ENCODE measurements at places on chromosomes 2 and 18.

GRCh38 chr2:20067992-20068584, 16.7 kb upstream of the LAPTM4A start:
- DNase-seq = no peak

- DNase-seq = no peak
These were observed 28.5 kb downstream of the MAL start for GRCh38 chr2:95054016-95054415.

DNA sequence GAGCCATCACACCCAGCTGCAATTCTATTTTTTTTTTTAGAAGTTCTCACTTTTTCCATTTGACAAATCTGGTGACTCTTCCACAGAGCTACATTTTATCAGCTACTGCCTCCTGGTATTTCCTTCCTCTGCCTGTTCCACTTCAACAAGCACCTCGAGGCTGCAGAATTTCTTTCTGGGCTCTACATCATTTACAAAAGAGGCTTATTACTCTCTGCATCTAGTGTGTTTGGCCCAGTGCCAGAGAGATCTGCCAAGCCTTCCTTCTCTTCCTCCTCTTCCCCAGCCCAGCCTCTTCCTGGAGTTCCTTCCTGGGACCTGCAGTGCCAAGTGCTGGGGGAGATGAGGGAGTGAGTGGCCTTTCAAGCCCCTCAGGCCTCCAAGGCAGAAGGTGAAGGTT, 119.6 kb upstream of the ITGA6 start:
- no peak for DNase-seq

DNA sequence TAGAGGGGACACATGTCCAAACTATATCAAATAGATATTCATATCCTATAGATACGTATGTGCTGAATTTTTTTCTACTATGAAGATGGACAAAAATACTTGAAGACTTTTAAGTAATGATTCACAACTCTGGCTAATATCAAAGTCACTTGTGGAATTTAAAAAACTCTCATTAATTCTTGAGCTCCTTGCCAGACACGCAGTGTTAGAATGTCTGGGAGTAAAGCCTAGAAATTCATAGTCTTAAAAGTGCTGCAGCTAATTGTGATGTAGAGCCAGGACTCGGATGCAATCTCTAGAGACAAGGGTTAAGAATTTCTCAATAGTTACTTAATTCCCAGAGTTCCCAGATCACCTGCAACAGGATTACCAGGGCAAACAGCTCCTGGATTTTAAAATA, 107.4 kb downstream of the ARL6IP6 start:
- no peak for DNase-seq

- DNase-seq = peak; percentile 88
These were observed 11.6 kb downstream of the CFLAR start for GRCh38 chr2:201127570-201127969.

- DNase-seq = no peak
These were observed 307.8 kb downstream of the EPHA4 start for GRCh38 chr2:221264318-221264717.

- DNase-seq = no peak
These were observed 274.8 kb upstream of the SLC39A10 start for GRCh38 chr2:195382186-195382585.

DNA sequence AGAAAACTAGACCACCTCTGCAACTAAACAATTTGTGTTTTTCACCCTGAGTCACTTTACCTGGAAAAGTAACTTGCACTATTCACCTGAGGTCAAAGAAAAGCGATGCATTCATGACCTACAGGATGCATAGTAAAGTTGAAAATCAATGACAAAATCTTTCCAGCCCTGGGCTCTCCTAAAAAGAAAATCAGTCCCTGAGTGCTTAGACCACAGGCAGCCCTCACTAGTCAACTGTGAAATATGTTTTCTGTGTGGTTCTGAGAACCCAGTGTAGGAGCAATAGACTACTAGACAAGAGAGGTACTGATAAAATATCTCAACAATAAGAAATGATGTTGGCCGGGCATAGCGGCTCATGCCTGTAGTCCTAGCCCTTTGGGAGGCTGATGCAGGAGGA, 133.1 kb downstream of the TXNL1 start:
- no peak for DNase-seq

GRCh38 chr2:186687807-186688211, 6.1 kb upstream of the FAM171B start:
- DNase-seq = peak; percentile 47

GRCh38 chr18:53486296-53486695, 738.2 kb downstream of the MBD2 start:
- DNase-seq = no peak

DNA sequence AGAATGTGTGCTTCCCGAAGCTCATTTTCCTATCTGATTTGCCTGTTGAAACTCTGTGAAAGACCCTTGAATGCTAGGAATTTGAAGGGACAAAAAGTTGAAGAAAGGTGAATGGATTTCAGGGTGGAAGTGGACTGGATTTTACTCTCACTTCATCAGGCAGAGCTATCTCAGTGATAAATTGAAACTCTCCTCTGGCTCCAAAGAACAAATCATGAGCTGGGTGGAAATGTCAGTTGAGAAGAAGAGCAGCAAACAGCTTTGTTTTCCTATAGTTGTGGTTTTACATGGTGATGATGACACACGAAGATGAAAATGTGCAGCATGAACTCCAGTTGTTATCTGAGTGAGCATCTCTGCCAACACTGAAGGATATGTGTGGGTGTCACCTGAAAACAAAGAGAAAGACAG, 34.4 kb downstream of the CD28 start:
- DNase-seq = no peak

DNA sequence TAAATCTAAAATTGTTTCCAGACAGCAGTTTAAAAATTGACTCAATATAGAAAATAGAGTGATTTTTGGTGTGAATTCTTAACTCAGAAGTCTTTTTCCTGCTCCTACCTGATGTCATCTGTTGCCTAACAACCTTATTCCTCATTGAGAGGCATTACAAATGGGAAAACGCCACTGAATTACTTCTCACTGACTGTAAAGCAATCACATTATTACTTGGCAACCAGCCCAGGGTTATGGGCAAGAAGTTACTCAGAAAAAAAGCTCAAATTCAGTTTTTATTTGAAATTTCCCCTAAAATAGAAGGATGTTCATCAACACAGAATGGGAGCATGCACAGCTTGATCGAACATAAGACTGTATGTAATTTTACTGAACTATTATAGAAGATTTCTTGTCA, 201.8 kb upstream of the GULP1 start:
- no peak for DNase-seq

DNA sequence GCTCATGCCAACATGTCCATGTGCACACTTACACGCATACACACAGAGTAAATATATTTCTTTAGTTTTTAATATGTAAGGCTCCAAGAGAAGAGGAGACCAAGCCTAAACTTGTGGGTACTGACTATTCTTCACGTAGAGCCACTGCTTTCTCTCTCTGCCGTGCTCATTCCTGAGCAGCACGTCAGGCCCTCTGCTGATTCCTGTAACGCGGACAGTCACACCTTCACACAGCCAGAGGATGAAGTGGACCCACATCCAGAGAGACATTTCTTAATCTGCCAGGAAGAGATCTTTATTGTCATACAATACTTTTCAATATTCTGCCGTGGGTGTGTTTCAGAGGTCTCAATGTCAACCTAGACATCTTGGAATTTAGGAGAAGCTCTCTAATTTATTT, 560.7 kb downstream of the STK39 start:
- DNase-seq = no peak

DNA sequence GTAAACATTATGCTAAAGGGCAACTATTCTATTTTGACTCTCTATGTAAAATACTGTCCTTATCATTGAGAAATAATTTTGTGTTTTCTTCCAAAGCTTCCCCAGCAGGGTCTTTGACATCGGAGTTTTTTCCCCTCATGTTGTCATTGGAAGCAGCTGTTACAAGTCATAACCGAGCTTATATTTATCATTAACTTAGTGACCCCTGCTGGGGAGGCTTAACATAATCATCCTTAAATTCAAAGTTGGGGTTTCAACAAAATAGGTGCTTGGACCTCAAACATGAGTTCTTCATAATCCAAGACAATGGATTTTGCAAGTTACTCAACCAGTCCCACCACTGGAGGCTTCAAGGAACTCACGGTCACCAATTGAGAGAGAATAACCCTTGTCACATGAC, 330.9 kb downstream of the DCC start:
- no peak for DNase-seq

- DNase-seq = no peak
These were observed 141.7 kb downstream of the PDE11A start for GRCh38 chr2:177930916-177931315.

DNA sequence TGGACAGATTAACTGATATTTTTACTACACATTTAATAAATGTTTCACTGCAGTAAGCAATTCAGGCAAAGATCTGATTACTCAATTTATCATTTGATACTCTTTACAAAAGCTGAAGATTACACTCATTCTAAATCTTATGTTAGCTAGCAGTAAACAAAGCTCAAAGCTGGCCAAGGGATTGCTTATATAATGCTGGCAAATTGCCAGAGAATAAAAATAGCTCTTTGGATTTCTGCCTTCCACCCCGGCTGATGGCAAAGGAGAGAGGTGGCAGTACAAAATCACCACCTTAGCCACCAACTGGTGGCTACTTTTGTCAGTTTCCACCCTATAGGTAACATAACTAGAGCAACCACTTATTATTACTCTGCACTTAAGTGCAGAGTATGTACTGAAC, 320.5 kb downstream of the FSIP2 start:
- DNase-seq = no peak

DNA sequence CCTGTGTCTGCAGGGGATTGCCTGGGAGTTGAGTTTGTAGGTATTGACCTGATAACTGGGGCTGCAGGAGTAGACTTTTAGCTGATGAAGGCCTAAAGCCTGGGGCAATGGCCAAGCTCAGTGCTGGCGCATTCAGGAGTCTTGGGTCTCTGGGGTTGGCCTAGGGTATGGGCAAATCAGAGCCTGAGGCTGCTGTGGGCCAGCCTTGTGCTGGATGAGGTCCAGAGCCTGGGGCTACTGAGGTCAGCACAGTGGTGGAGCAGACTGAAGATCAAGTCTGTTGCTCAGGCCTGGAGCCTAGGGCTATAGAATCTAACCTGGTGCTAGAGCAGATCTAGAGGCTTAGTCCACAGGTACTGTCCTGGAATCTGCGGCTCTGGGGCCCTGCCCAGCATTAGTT, 262.4 kb downstream of the ZNF804A start:
- DNase-seq = no peak

- no peak for DNase-seq
These were observed 453.5 kb upstream of the TNP1 start for GRCh38 chr2:217313386-217313785.

DNA sequence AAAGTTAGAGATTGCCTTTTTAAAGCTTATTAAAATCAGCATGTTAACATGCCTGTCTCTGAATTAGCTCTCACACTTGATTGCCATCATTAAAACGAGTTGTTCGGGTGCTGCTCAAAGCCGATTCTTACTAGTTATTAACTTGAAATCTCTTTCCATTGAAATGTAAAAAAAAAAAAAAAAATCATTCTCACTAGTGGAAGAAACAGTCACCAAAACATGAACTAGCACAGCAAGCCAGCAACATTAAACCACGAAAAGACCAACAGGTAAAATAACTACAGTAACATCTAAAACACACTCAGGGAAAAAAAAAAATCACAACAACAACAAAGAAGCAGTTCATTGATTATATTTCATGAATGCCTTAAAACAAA, 264.5 kb downstream of the MEIS1 start:
- DNase-seq = no peak

DNA sequence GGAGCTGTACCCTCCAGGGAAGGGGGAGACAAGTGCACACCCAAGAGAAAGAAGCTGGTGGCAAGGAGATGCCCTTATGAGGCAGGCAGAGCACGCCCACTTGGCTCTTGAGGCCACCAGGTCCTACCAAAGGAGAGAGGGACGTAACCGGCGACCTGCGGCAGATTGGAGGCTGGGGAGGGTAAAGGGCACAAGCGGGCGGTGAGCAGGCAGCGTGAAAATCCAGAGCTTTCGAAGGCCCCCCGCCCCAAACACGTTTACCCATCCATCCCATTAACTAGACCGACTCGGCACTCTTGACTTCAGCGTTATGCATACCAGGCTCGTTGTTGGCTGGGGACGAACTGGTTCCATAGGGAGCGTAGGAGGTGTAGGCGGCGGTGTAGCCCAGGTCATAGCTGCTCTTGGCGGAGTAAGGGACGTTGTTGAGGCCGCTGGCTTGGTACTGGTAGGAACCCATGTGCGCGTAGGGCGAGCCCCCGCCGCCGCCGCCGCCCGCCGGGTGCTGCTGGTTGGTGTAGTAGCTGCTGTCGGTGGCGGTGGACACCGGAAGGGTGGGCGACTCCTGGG, 794 bp downstream of the DLX2 start:
- DNase-seq = no peak

- no peak for DNase-seq
These were observed 166.0 kb downstream of the NCK2 start for GRCh38 chr2:105910497-105911238.

- DNase-seq = peak; percentile 80
These were observed 41.8 kb upstream of the AFF3 start for GRCh38 chr2:100184055-100184737.

DNA sequence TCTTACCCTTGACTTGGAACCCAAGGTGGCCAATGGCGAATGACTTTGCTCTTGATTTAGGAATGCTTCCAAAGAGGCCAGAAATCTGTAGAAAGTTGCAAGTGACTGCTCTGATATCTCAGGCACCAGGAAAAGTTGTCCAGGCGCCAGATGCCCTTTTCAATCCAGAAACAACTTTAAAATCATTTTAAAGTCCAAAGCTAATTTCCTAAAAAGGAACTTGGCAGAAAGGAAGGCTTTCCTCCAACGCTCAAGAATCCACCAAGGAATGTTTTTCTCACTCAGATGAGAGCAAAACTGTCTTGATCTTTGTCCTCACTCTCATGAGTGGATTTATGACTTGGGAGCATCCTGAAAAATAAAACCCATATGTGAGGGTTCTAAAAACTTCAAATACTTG, 5.3 kb downstream of the NGEF start:
- DNase-seq = no peak

- peak; percentile 85 for DNase-seq
These were observed 94.2 kb upstream of the SP3 start for GRCh38 chr2:174059178-174059883.

DNA sequence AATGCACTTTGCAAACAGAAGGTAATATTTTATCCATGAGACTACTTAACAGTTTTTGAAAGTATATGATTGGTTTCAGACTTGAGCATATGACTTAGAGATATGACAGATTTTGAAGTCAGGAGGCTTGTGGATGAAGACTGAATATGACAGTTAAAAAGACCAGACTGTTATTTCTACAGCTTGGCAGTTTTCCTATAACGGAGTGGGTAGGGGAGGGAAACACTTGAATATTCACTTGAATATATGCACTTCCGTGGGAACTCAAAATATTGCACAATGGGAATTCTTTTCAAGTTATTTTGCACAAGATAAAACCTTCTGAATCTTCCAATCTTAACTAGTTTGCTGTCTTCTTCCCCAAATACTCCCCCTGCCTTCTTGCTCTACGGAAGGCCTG, 64.6 kb upstream of the ACKR3 start:
- DNase-seq = no peak
